ENCODE measurements at places on chromosomes 6 and 20. TPM values are rescaled to one million over a fixed set of nuclear protein-coding genes. Genes with fewer than 3 reads are reported as not detected.

- DNase-seq: no peak
Observed at GRCh38 chr20:46638134-46638897, 12.9 kb downstream of the SLC13A3 start.

- no peak for DNase-seq
Observed at GRCh38 chr6:111982681-111983080, 71.2 kb upstream of the CCN6 start.

- DNase-seq: no peak
Observed at GRCh38 chr6:163828038-163828795, 413.7 kb downstream of the QKI start.

Gene DSP
- 65.7 TPM for total RNA-seq

- no peak for DNase-seq
Observed at GRCh38 chr6:20909621-20910020, 375.4 kb downstream of the CDKAL1 start.

Gene STX7
- 40.7 TPM for total RNA-seq

- DNase-seq: no peak
Observed at GRCh38 chr6:10425975-10426780, 11.3 kb upstream of the TFAP2A start.

GRCh38 chr20:44938637-44939036 is 21.6 kb downstream of the TOMM34 start:
- DNase-seq: no peak

Gene HDGFL1
- not detected for total RNA-seq

GRCh38 chr6:8238773-8239683 is 136.7 kb upstream of the EEF1E1 start:
- no peak for DNase-seq

GRCh38 chr20:32201296-32201976 is 6.1 kb downstream of the PLAGL2 start:
- no peak for DNase-seq

Gene PPP1R14C
- 0.87 TPM for total RNA-seq
